ENCODE measurements at places on chromosomes 1 and 21.

DNA sequence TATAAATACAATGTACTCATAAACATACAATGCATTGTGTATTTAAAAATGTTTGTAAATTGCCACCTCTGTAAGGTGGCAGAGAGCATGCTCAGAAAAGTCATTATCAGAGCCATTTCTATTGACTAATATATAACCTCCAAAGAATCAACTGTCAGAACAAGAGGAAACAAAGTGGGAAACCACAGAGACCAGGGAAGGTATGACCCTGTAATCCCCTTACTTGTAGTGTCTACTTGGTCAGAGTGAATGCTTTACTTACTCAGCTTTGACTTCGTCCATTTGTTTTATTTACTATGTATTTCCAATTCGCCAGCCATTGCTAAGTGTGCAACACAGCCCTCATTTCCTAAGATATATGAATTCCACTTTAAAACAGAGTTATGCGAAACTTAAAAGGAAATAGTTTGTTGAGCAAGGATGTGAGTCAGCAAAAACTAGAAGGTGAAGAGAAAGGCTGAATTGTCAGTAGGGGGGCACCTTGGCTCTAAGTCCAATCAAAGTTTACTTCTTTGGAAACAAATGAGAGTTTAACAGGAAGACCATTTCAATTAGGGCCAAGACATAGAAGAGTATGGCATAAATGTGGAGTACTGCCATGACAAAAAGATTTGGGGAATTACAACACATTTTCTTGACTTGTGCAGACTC lies 671.7 kb upstream of the PTBP2 start:
- no peak for DNase-seq

GRCh38 chr1:229190057-229190575 lies 80.8 kb upstream of the RAB4A start:
- DNase-seq, result no peak

- no peak for DNase-seq
Measured at GRCh38 chr1:62307446-62307845, 11.8 kb downstream of the KANK4 start.

DNA sequence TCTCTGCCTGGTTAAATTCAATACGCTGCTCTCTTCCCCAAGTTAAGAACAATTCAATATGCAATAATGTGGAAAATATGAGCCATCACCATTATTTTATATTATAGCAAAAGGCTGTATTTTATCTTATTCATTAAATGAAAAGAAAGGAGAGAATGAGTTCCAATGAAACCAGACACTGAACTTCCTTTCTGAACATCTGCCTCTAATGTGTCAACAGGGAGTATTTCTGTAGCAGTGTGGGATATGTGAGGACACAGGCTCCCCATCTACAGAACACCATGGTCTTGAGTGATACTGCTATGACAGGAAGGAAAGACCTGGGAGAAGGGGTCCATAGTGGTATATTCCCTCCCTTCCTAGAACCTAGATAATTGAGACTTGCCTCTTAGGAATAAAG lies 46.3 kb downstream of the CASQ2 start:
- no peak for DNase-seq

DNA sequence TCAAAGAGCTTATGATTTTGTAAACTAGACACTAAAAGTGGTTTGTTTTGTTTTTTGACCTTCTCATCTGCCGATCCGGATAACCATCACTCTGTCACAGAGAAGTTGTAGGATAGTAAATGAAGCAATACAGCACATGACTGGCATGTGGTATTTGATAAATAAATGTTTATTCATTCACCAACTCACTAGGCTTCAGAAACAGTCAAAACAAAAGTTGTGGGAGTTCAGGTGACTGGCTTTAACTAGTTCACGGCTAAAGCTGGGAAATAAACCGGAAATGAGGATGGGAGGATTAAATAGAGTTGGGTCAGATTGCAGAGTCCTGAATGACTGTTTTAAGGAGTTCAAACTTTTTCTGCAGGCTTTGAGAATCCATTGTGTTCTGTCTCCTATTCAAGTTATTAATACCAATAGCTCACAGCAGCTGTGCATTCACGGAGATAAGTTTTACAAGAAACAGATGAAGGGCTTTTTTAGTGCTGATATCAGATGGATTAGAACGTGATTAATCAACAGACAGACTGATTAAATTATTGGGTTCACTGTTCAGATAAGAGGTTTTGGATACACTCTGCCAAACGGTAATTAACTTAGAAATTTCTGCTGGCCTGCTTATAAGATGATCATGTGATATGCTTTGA lies 463.3 kb downstream of the DPYD start:
- no peak for DNase-seq

DNA sequence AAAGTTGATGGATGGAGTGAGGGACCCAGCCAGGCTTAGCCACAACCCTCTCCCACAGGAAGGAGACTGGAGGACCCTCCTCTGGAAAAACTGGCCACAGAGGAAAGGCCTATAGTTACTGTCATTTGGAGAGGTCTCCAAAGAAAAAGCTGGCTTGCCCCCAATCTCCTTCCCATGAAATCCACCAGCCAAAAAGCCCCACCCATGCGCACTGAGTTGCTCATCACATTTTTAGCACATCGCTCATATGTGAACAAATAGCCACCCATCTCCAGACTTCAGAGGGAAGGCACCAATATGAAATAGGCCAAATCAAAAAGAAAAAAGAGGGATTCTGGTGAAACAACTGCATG lies 36.9 kb upstream of the QSOX1 start:
- no peak for DNase-seq

Data from GM18507 (cell line).